ENCODE measurements at places on chromosomes 7 and 10.

DNA sequence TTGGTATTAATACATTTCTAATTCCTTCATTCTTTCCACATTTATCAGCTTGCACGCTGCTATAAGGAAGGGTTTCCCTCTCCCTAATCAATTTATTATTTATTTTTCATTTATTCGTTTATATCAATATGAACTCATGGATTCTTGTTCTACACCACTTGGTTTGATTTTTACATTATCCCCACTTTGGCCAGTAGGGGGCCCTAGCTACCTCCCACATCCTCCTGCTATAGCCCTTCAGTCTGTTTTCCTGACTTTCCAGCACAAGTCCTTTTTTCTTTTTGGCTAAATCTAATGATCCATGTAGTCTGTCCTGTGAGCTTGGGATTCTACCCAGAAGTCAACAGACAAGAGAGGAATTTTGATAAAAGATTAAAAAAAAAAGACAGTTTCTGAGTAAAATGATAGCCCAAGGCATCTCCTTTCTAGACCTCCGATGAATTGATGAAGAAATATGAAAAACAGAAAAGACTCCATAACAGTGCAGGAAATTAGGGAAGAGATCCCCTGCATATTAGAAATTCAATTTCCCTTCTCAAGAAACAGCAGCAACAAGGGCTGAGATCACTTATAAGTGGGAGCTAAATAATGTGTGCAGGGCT, 47.7 kb downstream of the LYZL2 start:
- no peak for DNase-seq

GRCh38 chr7:55365205-55365674, at the start of gene LANCL2:
Gene LANCL2, plus strand, starts transcription at chr7:55365337. Its CDS starts 689 bp downstream, at chr7:55366026.
- no peak for DNase-seq

GRCh38 chr7:81534446-81534845, 235.4 kb downstream of the HGF start:
- DNase-seq, result no peak

DNA sequence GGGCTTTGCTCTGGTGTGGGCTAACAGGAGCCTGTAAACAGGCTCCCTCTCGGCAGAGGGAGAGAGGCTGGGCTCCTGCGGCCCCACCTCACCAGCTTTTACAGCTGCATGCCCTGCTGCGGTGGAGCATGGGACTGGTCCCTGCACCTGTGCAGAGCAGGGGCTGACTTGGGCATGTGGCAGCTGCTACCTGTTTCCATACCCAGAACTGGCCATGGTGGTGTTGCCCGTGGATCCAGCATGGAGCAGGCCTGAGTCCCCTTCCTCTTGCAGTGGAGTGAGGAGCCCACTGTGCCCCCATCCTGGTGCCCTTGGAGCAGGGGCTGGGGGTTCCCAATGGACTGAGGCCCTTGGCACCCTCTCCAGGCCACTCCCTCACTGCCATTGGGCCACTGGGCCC, 91.9 kb upstream of the MGMT start:
- DNase-seq, result no peak

DNA sequence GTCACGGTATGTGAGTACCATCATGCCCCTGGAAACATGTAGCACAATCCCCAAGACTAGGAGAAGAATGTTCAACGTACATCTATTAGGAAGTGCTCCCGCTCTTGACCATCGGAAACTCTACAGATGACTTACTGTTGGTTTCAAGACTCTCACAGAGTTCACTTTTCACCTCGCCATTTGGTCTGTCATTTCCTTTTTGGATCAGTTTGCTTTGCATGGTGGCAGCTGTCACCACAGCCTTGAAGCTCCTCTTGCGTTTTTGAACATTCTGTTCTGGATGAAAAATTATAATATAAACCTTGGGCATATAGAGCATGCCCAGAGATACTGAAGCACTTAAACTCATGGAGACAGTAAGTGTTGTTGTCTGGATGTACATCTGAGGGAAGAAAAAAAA, 806.8 kb downstream of the GRM8 start:
- no peak for DNase-seq

DNA sequence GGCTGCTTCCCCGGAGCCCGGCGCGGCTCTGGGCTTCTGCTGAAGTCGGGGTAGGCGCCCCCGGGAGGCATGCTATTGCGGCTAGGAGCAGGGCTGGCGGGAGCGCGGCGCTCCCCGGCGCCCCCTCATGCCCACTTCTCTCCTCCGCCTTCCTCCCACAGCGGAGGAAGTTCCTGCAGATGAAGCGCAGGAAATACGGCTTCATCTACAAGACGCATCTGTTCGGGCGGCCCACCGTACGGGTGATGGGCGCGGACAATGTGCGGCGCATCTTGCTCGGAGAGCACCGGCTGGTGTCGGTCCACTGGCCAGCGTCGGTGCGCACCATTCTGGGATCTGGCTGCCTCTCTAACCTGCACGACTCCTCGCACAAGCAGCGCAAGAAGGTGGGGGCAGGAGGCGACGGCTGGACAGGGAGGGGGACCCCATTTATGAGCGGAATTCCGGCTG, 479 bp downstream of the CYP26A1 start:
- no peak for DNase-seq

GRCh38 chr7:126715076-126715475, 537.7 kb downstream of the GRM8 start:
- no peak for DNase-seq

DNA sequence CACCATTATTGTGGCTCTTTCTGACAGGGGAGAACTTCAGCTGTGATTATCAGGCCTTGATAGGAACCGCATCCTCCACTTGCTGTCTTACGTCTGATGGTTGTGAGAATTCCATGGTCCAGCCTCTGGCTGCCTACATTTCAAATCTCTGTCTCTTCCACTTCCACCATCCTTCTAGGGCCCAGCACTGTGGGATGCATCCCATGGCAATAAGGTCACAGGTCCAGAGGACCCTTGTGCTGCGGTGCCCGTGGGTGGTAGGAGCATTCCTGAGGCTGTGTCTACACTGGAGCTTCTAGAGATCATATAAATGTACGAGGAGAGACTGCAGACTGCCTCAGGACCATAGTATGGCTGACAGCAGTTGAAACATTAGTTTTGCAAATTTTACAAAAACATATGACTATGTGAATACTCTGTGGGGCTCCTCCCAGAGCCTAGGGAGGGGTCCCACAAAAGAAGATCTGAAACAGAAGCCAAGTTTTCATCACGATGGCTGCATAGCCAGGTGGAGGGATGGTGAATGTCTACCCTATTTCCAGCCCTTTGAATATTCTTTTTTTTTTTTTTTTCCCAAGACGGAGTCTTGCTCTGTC, 11.8 kb downstream of the CALML3 start:
- no peak for DNase-seq

DNA sequence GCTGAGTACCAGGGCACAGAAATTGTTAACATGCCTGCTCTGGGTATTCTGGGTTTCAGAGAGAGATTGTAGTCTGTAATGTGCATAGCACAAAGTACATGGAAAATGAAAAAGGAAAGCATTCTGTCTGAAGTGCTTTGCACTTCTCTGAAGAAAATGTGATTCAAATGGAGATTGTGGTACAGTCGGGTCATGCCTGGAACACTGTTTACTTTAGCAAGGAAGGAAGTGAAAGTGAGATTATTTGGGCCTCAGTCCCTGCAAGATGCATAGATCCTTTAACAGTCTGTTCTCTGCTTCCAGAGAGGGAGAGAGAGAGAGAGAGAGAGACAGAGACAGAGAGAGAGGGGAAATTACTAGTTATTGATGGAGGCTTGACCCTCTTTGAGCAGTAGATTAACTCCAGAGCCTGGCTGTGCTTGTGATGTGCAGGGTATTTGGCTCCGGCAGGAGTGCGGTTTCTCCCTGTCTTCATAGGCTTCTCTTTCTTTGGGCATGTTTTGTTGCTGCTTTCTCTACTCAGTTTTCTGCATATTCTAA, 5.4 kb downstream of the VWC2 start:
- DNase-seq, result no peak

DNA sequence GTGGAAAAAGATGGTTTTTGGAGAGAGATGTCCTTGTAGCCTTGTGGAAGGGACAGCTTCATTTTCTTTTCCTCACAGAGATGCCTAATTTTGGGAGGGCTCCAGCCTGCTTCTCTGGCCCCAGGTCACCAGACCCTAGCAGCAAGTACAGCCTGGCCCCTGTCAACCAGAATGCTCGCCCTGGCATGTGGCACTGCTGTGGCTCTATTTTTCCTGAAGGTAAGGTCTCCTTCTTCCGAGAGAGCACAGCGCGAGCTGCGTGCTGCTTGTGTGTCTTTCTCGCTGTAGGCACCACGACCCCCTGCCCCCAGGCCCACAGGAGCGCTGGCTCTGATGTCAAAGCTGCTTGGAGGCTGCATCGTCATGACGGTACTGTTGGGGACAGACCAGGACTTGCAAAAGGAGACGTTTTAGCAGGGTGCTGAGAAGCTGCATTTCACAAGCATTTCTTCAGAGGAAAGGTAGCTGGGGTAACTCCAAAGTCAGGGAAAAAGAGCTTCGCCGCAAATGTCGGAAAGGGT, 58.7 kb downstream of the CLEC2L start:
- DNase-seq, result no peak

- DNase-seq, result no peak
Observed at GRCh38 chr10:123884351-123884906, 7.2 kb downstream of the CPXM2 start.

- DNase-seq, result no peak
Observed at GRCh38 chr10:77881636-77882035, 44.9 kb downstream of the DLG5 start.
